ENCODE measurements at places on chromosomes 1 and 21. TPM values are rescaled to one million over a fixed set of nuclear protein-coding genes. Genes with fewer than 3 reads are reported as not detected.

Gene GCSAML
- polyA plus RNA-seq = not detected

Gene ANGPTL3
- 0.07 TPM for polyA plus RNA-seq

Gene LY9
- polyA plus RNA-seq = 7.4 TPM

Gene ANKRD34A
- 0.83 TPM for polyA plus RNA-seq

Gene KRTAP10-4
- polyA plus RNA-seq = not detected

Gene SDHC
- 179 TPM for polyA plus RNA-seq

Gene AMY2A
- not detected for polyA plus RNA-seq

Gene SH2D5
- polyA plus RNA-seq = not detected

Gene SYTL1
- 21.5 TPM for polyA plus RNA-seq

Gene PRAMEF10
- polyA plus RNA-seq = not detected

Gene AGPAT3
- 17.5 TPM for polyA plus RNA-seq

Gene TMEM61
- polyA plus RNA-seq = not detected

Gene C1orf35
- polyA plus RNA-seq = 29.3 TPM

Gene ESRRG
- polyA plus RNA-seq = not detected

Gene PCAT6
- polyA plus RNA-seq = 0.48 TPM

Gene PLPP3
- 6.6 TPM for polyA plus RNA-seq

Gene PODN
- not detected for polyA plus RNA-seq

Gene TEX38
- polyA plus RNA-seq = not detected

Gene BGLAP
- polyA plus RNA-seq = 0.40 TPM

Gene TCP10L
- 0.24 TPM for polyA plus RNA-seq

Gene KCNJ15
- polyA plus RNA-seq = not detected

Gene OR2T33
- not detected for polyA plus RNA-seq

Gene ECM1
- polyA plus RNA-seq = 1.1 TPM

Gene SLC37A1
- polyA plus RNA-seq = 27.5 TPM

Gene CFAP107
- polyA plus RNA-seq = not detected

Gene OR2T2
- polyA plus RNA-seq = 1.5 TPM

Gene IGSF9
- not detected for polyA plus RNA-seq

Gene TBX19
- 1.0 TPM for polyA plus RNA-seq

Gene SNAP47
- polyA plus RNA-seq = 39.6 TPM

Gene SLAMF9
- polyA plus RNA-seq = not detected

Gene DIO1
- not detected for polyA plus RNA-seq

Gene VAMP3
- 9.1 TPM for polyA plus RNA-seq

Gene SPATA45
- not detected for polyA plus RNA-seq

Gene TAS1R1
- not detected for polyA plus RNA-seq

Gene NUP210L
- not detected for polyA plus RNA-seq

Gene TDRD5
- not detected for polyA plus RNA-seq
